ENCODE measurements at places on chromosomes 4 and X.

GRCh38 chr4:932713-933070 lies 432 bp downstream of the TMEM175 start:
- DNase-seq = no peak

DNA sequence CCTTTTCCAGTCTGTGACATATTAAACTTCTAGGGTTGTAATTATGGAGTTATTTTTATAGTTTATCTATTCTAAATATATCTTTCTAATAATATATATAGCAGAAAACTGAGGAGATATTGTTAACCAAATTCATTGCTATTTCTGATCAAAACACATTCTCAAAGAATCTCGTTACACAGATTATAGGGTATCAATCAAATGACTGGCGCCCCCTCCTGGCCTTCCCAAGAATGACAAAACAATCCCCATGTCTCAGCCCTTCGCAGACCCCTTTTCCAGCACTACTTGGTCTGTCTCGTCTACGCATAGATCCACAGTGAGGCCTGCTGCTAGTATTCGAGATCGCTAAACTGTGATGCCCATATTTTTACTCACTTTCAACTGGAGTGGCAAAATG lies 209.3 kb downstream of the GPC3 start:
- DNase-seq = no peak

DNA sequence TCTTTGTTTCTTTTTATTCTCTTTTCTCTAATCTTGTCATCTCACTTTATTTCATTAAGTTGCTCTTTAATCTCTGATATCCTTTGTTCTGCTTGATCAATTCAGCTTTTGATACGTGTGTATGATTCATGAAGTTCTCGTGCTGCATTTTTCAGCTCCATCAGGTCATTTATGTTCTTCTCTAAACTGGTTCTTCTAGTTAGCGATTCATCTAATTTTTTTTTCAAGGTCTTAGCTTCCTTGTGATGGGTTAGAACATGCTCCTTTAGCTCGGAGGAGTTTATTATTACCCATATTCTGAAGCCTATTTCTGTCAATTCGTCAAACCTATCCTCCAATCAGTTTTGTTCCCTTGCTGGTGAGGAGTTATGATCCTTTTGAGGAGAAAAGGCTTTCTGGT lies 1045.0 kb upstream of the ADGRL3 start:
- no peak for DNase-seq

DNA sequence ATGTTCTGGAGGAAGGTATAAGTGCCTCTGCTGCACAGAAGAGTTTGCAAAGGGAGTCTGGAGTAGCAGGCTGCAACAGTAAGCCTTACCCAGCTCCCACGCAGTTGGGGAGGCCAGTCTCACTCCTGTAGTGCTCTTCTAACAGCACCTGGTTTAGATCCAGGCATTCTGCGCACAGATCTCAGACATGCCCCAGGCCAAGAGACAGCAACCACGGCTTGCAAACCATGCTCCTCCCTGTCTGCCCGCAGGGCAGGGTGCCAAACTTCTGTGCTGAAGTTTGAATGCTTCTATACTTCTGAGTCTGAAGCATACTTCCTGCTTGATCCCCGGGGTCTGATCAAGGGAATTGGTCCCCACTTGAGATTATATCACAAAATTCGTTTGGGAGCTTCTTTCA lies 106.3 kb downstream of the LINC00632 start:
- DNase-seq = no peak

DNA sequence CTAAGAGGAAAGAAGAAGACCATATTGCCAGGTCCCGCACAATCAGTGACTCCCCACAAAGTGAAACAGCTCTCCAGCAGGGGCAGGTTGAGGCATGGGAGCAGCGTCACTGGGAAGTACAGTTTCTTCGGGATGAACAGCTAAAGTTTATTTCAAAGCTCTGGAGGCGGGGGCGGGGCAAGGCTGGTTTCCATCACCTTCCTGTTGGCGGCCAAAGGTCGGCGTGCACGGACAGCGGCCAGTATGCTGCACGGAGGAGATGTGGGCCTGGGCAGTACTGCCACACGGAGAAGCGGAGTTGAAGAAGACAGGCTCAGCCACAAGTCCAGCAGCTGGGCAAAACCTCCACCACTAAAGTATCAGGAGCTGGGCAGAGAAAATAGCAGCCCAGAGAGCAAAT lies 951 bp upstream of the ZNF518B start:
- no peak for DNase-seq

DNA sequence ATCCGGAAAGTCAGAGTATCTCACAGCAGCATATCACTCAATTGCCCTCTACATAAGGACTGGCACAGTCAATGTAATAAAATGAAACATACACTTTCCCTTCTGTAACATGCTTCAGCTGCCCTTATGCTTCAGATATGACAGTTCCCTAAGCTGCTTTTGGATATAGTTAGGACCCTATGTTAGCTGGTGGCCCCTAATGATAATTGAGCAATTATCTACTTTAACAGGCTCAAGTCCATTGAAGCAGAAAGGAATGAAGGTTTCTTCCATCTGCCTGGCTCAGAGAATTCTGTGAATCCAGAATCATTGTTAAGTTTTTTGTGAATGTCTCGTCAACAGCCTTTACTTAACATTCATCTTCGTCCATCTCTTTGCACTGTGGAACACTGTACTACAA lies 951.2 kb upstream of the DIAPH2 start:
- no peak for DNase-seq

- DNase-seq = no peak
Measured at GRCh38 chrX:85859426-85859825, 187.9 kb downstream of the CHM start.

DNA sequence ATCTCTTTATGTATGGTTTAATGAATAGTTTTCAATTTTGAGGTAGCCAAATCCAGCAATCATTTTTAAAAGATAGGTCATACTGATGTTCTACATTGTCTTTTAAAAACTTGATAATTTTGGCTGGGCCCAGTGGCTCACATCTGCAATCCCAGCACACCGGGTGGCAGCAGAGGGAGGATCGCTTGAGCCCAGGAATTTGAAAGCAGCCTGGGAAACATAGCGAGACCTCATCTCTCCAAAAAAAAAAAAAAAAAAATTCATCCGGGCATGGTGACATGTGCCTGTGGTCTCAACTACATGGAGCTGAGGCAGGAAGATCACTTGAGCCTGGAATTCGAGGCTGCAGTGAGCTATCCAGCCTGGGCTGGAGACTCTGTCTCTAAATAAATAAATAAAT lies 419.8 kb downstream of the GALNTL6 start:
- DNase-seq = no peak

DNA sequence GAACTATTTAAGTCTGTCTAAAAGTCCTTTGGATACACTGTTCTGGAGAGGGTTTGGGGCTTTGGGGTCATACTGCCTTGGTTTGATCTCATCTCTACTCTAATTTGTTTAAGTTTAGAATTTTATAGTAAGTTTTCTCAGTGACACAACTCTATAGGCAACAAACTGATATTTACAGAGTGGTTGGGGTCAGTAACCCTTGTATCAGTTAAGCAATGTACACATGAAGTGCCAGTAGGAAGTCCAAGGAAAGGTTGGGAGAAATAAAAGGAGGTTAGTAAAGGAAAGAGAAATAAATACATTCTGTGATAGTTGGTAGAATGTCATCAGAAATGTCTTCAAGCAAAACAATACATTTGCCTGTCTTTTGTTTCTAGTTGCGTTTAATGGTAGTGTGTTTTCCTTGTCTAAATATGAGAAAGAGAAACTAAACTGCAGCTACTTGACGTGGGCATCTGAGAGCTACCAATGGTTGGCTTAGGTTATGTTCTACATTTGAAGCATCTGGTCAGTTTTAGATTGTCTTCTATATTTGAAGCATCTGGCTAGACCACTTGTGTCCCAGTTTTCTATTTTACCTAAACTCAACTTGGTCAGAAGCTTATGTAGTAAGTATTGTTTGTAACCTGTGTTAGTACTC lies 6.9 kb downstream of the ATP7A start:
- no peak for DNase-seq

- no peak for DNase-seq
Measured at GRCh38 chrX:134026565-134027311, 41.3 kb upstream of the GPC3 start.

- no peak for DNase-seq
Measured at GRCh38 chr4:1004557-1005485, 6.6 kb upstream of the FGFRL1 start.

GRCh38 chr4:61223385-61223784 lies 23.3 kb downstream of the ADGRL3 start:
- no peak for DNase-seq

GRCh38 chr4:67125636-67126514 lies 419.4 kb downstream of the CENPC start:
- DNase-seq = no peak

- DNase-seq = no peak
Measured at GRCh38 chrX:138986235-138986634, 274.7 kb upstream of the FGF13 start.

DNA sequence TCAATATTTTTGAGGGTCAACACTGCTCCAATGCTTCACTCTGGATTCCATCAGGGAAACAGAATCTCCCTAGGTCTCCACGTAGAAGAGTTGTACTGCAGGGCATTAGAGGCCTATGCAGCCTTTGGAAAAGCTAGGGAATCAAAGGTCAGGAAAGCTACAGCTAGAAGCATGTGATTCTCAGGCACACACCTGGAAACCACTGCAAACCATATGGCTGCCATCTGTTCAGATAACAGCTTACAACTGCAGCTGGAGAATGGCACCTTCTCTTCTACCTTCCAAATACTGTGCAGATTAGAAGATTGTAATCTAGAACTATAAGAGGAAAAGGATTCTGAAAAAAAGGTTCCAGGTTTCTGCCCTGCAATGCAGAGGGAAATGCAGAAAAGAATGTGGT lies 60.6 kb downstream of the BTC start:
- no peak for DNase-seq

- no peak for DNase-seq
Measured at GRCh38 chr4:108035691-108036090, 46.0 kb downstream of the HADH start.

GRCh38 chr4:123116412-123116811 lies 194.0 kb upstream of the NUDT6 start:
- DNase-seq = no peak

DNA sequence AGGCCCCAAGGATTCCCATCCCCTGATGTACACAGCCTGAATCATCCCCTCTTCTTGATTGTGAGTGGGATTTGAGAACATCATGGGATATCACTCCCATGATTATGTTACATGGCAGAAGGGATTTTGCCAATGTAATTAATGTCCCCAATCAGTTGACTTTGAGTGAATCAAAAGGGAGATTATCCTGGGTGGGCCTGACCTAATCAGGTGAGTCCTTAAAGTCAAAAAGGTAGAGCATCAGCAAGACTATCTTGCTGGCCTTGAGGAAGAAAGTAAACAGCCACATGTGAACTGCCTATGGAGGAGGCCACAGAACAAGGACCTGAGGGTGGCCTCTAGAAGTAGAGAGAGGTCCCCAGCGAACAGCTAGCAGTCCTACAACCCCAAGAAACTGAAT lies 203.1 kb upstream of the ATP6AP2 start:
- DNase-seq = no peak

DNA sequence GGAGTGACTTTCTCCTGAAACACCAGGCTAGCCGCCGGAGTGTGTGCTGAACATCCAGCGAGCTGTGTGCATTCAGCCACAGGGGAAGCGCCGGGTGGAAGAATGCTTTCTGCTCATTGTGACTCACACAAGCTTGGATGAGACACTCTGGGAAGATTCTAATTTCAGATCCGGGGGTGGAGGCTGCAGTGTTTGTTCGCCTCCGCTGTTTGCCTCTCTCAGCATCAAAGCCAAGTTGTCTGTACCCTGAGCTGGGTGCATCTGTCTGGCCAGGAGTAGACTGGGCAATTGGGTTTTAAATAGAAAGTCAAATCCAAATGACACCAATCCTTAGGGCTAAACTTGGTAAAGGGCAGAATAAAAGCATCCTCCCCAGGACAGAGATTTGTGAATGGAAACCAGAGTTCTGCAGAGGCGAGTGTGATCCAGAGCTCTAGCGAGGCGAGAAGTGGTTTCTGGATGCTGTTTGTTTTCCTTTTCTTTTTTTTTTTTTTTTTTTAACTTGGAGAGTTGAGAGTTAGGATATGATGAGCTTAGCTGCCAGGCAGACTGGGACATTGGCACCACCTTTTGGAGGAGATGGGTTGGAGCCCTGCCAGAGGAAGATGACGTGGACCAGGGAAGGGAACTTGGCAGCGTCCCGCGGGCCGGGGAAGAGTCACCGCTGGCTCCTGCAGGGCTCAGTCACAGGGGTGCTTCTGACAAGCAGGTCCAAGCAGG lies 196.0 kb upstream of the PSAPL1 start:
- DNase-seq = no peak

DNA sequence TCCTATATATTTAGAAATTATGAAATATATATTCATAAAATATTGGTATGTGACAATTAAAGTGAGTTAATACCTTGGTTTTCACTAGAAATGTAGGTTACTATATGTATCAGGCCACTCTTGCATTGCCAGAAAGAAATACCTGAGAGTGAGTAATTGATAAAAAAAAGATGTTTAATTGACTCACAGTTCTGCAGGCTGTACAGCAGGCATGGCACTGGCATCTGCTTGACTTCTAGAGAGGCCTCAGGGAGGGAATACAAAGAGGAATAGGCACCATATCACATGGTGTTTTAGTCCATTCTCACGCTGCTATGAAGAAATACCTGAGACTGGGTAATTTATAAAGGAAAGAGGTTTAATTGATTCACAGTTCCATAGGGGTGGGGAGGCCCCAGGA lies 1560.6 kb downstream of the STIM2 start:
- no peak for DNase-seq

- no peak for DNase-seq
Measured at GRCh38 chrX:129957241-129958082, 25.0 kb upstream of the BCORL1 start.

DNA sequence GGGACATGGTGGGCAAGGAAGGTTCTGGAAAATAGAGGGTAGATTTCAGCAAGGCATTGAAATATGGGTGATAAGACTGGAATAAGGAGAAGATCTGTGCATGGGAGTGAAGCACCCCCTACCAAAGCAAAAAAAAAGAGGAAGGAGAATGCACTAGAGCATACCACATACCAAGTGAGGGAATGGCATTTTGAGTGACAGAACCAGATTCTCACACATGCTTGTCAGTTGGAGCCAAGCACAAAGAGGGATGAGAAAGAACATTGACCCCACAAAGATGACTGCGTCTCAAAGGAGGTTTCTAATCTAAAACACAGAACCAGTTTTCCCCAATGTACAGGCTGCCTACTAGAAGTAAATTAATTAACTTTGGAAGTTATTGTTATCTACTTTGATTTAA lies 140.3 kb upstream of the SMAD1 start:
- no peak for DNase-seq

GRCh38 chr4:56863441-56864139 lies 42.1 kb upstream of the SPINK2 start:
- no peak for DNase-seq

- no peak for DNase-seq
Measured at GRCh38 chr4:150080875-150081274, 2.6 kb downstream of the DCLK2 start.

DNA sequence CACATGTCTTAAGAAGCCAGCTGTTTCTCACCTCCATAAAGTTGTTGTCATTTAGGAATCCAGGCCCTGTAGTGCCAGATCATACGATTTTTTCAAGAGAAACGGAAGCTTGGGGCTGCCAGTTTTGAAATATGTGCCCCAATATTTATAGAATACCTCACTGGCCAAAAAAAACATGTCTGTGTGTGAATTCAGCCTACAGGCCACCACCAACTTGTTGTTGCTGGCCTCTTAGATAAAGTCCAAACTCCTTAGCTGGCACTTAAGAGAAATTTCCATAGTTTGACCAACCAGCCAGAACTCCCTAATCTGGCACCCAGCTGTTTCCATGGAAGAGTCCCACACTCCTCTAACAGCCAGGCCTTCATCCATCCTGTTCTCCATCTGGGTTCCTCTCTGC lies 74.1 kb downstream of the WDR19 start:
- no peak for DNase-seq

Data from T-helper 1 cell (primary cell).